Upper lobe of right lung (tissue), 1 donor: ENCODE measurements at places on chromosomes 1 and 21. TPM values are rescaled to one million over a fixed set of nuclear protein-coding genes. Genes with fewer than 3 reads are reported as not detected.

DNA sequence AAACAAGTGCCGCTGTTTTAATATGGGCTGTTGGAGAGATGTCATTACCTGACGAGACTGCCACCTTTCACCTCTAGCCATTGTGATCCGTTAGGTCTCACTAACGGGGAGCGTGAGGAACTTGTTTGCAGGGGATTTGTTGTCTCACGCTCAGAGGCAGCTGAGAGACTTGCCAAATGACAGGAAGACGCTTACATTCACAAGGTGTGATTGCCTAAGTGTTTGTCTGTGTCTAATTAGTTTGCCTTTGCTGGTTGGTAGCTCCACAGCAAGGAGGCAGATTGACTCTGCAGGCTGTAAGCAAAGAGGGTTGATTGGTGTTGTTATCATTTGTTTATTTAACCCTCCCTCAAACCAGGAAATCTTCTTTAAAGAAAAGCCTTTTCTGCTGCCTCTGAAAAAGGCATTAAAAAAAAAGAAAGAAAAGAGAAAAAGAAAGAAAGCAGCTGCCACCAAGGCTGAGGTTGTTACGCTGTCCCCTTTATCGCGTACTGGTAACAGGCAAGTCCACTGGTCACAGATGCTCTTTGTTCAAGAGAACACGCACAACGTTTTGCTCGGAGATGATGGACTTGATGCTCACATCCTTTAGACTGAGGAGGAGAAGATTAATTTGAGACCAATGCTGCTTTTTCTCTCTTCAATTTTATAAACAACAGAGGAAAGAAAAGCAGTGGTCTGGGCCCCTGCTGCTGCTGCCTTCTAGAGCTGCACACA, 203.9 kb downstream of the ZNF326 start:
- no peak for DNase-seq

DNA sequence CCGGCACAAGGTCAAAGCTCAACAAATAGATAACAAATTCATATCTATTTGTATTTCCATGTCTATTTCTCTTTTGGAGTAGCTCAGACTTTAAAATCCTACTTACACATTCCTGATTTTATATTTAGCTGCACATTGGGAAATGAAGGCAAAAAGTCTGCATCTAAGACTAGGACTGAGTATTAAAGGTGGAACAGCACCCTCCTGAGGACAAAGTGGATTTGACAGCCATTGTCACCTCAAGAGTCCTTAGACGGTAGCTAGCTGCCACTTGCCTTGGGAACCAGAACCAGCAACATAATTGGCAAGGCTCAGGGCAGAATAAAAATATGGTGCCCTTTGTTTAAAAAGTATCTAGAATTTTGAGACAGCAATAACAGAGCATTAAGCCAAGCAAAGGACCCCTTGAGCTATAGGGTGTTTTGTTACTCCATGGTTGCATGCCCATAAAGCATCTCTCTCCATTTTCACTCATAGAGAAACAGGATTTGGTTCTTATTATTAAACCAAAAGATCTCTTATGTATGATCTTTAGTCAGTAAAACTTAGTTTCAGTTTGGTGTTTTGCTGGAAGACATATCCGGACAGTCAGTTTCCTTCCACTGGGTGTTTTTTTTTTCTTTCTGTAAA, 30.0 kb upstream of the SGIP1 start:
- DNase-seq: no peak

The OXCT2 gene
- total RNA-seq: 0.43 TPM

The TFF2 gene
- total RNA-seq: not detected

DNA sequence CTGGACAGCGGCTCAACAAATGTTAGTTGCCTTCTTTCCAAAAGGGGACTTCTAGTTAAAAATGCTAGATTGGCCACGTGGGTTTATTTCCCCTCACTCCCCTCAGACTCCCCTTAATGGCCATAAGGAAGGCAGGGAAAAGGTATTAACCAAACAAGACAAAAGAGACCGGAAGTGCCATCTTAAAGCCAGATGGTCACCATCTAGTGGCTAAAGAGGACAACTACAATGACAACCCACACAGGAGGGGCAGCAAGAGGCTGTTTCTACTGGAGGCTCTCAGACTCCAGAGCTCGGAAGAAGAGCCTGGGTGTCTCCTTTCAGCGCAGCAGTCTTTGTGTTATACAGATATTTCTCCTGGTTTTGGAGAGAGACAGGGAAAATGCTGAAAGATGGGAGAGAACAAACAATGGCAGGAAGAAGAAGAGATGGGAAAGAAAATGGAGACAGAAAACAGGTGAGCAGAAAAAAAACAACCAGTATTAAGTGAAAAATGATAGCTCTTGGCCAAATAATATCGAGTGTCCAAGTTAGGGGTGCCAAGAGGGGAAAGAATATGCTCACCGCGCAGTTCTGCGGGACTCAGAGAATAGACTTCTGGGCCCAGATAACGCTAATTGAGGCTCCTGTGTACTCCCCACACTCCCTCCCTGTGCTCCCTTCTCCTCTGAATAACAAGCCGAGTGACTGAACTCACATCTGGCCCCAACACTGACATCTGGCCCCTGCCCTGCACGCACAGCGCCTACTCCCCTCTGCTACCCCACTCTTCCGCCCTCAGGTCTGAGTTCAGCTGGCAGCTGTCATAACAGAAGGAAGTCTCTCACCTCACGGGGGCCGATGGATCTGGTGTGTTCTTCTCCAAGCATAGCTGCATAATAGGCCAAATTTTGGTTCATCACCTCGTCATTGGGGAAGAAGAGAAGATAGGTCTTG, 9.6 kb downstream of the P3H1 start:
- DNase-seq: no peak

GRCh38 chr1:65572701-65573421, 152.4 kb downstream of the LEPR start:
- DNase-seq: no peak

GRCh38 chr1:35637401-35637809, 3.9 kb downstream of the PSMB2 start:
- DNase-seq: no peak

The SERTAD4 gene
- total RNA-seq: 3.4 TPM

The MRPL39 gene
- total RNA-seq: 19.9 TPM

The MMEL1 gene
- total RNA-seq: 3.2 TPM

DNA sequence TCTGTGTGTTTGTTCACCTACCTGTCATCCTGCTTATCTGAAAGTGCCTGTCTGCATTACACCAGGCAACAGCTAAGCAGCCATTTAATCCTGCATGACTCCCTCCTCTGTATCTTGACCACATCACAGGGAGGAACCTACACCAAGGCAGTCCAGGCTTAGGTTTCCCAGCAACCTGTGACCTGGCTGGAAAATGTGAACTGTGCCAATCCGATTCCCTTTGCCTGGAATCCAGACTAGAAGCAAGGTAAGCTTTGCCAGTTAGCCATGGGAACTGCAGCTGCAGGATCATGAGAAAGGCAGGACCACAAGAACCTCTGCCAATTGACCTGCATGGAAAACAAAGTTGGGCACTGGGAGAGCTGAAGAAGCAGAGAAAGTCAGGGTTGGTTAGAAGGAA, 6.3 kb upstream of the ATP1B1 start:
- DNase-seq: no peak

GRCh38 chr1:246156847-246157246, 350.2 kb downstream of the SMYD3 start:
- no peak for DNase-seq

The HAO2 gene
- total RNA-seq: not detected

The SLC26A9 gene
- 21.7 TPM for total RNA-seq

GRCh38 chr1:95095833-95096217, 21.3 kb upstream of the TLCD4 start:
- DNase-seq: no peak

GRCh38 chr1:85282424-85282823, 6.0 kb upstream of the BCL10 start:
- no peak for DNase-seq

DNA sequence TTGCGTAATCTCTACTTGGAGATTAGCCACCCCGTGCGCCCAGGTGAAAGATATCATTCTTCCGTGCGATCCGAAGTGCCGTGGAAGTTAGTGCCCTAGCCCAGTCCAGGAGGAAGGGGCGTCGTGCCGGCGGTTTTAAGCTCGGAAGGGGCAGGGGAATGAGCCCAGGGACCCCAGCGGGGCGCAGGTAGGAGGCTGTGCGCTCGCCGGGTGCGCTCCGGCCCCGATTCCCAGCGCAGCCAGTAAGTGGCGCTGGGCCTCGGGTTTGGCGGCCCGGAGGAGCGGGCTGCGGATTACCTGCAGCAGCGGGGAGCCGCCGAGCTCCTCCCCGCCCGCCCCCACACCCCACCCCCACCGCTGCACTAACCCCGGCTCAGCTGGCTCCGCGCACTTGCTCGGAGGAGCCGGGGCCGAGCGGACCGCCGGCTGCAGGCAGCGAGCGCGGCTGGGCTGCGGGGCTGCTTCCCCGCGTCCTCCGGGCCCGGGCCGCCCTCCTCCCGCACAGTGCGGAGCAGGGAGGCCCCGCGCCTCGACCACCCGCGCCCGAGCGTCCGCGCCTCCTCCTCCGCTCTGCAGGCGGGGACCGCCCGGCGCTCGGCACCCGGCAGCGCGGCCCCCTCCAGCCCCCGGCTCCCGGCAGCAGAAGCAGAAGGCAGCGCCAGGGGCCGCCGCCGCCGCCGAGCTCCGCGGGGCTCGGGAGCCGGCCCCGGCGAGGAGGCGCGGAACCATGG, at the start of gene RYR2:
TSS of gene RYR2 (plus strand) at position 390 of the 731 bp plus-strand sequence. CDS start at position 728, 338 bp downstream.
- DNase-seq: no peak

DNA sequence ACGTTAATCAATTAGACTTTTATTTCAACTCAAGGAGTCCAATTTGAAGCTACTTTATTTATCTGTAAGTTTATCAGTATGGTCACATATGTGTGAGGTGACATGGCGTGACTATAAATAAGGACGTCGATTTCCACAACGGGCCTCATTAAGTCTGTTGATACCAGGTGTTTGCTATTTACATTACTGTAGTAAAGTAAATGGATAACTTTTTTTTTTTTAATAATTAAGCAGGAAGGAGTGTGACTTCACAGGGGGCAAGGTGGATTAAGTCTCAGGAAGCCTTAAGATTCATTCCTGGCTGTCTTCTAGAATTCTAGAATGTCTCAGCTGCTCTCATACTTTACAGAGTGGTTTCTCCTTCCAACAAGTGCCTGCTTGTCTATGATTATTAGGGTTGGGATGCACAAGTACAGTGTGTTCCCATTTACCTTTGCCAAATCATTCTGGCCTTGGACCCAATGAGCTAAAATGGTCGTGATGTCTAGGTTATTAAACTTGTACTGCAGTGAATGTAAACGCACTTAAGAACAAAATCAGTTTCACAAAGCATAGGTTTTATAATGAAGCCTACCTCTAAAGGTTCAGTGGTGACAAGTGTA, 15.5 kb downstream of the MAP3K7CL start:
- DNase-seq: no peak

The PGLYRP3 gene
- not detected for total RNA-seq

The PPCS gene
- 52.8 TPM for total RNA-seq

The FCMR gene
- 12.6 TPM for total RNA-seq

DNA sequence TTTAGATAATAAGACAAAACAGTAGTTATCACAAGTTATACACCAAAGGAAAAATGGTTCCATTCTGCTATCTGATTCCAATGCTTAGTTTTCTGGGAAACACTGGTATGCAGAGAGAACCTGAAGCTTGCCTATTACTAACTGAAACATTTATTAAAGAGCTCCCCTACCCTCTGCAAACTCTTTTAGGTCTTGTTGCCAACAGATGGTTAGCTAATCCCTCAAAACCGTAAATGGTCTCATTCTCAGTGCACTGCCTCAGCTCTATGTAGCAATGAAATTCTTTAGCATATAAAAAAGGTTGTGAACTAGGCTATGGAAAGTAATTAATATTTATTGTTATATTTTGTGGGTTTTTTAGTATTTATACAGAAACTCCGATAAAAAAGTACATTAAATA, 20.4 kb downstream of the C21orf91 start:
- DNase-seq: no peak

DNA sequence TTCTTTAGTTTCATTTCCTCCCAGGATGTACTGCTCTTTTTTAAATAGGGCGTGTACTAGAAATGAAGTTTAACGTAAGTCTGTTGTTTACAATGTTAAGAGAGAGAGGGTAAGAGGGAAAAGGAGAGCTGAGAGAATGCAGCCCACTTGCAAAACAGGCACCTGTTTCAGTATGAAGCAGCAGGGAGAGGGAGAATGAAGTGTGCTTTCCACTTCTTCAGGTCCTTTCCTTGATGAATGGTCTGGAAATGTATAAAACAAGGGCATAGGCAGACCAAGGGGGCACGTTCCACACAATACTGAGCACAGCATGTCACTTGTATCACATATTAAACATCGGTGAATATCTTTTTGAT, 2.0 kb downstream of the KCNA3 start:
- DNase-seq: no peak

DNA sequence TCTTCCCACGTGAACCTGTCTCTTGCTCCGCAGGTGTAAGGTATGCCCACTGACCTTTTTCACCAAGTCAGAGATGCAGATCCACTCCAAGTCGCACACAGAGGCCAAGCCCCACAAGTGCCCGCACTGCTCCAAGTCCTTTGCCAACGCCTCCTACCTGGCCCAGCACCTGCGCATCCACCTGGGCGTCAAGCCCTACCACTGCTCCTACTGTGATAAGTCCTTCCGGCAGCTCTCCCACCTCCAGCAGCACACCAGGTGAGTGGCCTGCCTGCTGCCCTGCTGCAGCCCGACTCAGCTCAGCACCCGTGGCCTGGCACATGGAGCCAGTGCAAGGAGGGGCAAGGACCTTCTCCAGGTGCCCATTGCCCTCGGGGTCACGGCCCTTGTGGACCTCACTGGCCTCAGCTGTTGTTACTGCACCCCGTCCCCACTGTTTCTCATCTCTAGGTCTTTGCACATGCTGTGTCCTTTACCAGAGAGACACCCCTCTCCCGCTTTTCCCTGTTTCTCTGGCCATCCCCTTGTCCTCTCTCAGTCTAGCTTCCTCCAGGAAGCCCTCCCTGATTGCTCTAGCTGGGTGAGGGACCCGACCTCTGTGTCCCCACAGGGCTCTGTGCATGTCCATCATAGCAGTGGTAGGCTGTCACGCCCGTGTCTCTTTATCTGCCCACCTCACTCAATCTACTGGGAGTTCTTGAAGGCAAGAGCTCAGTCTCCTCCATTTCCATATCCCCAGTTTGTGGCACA, 25.4 kb downstream of the ZNF362 start:
- peak; percentile 48 for DNase-seq

The SLAMF9 gene
- not detected for total RNA-seq

DNA sequence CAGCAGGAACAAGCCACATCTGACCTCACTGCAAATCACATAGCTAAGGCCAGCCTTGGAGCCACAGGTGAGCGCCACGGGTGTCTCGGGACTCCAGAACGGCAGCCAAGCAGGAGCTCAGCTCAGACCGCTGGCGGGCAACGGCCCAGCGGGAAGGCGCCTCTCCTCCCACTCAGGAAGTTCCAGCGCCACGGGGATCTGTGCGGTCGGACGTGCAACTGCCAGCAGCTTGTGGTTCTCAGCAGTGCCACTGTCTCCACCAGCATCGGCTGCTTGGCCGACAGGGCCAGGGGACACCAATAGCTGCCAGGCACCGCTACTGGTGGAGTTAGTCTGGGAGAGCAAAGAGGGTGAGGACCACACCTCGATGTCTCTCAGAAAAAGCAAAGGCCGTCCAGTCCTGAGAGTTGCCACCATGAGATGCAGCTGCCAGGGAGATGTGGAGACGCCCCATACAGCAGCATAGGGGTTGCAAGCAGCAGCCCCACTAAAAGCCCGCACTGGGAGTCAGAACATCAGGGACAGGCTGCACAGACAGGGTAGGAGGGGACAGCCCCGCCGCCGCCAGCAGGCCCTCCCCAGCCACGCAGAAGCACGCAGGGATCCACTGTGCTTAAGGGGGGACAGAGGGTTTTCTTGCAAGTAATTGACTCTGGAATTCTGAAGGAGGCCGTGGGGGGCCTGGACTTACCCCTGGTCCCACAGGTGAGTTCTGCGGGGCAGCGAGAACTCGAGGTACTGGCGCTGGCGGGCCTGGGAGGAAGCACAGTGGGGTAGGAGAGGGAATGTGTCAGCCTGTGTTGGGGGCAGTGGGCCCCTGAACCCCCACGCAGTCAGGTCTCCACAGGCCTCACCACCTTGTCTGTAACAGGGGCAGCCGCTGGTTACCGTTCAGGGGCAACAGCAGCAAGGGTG, 83.5 kb downstream of the NPHP4 start:
- no peak for DNase-seq
